ENCODE measurements at places on chromosomes 3 and 15.
A peak's percentile ranks its signal among the peaks of the same experiment; 100 is the strongest.

DNA sequence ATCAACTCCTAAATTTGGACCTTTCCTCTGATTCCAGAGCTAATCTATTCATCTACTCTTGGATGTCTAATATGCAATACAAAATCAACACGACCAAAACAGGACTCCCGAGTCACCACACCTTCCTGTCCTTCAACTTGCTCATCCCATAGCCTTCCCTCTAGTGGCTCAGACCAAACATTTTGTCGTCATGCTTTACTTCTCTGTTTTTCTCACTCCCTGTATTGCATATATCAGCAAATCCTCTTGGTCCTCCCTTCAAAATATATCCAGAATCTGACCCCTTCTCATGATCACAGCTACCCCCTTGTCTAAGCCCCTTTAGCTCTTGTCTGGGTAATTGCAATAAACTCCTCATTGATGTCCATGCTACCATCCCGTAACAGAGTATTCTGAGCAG lies 30.5 kb upstream of the DCP1A start:
- no peak for DNase-seq

- DNase-seq = no peak
Observed at GRCh38 chr15:71541746-71542145, 268.6 kb upstream of the NR2E3 start.

GRCh38 chr3:173892547-173892946 lies 495.0 kb downstream of the NLGN1 start:
- no peak for DNase-seq

DNA sequence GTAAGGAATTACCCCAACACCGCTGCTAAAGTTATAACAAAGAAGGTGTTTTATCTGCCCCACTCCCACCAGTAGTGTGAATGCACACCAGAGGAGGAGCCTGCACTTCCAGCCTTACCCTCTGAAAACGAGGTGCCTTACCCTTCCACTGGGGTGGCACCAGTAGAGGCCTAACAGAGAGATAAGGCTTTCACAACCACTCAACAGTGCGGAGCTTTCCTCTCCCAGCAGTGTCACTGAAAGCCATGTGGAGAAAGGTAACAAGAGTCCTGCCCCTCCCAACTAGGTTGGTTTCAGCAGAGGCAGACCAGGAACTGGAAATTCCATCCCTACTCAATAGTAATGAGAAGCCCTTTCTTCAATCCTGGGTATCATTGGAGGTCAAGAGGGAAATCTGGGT lies 539.2 kb downstream of the VGLL3 start:
- no peak for DNase-seq

- DNase-seq = peak; percentile 43
Observed at GRCh38 chr3:127428344-127428997, 140.6 kb upstream of the PRR20G start.

DNA sequence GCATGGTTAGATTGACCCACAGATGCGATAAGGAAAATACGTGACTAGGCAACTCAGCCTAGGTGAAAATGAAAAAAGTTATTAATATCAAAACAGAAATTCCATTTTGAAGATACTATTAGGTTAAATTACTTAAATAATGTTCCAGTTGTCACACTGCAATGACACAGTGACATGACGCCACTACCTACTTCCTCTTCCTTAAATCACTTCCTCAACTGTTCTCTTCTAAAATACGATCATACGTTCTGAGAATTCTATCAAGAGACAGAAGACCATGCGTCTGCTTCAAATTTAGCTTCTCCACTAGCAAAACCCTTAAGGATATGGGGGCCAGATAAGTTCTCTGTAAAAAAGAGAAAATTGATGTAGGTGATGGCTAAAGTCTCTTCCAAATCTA lies 18.2 kb downstream of the CMTM6 start:
- no peak for DNase-seq

Measured in NCI-H82 (cell line).